ENCODE measurements at places on chromosomes 13 and 19.
A peak's percentile ranks its signal among the peaks of the same experiment; 100 is the strongest.

DNA sequence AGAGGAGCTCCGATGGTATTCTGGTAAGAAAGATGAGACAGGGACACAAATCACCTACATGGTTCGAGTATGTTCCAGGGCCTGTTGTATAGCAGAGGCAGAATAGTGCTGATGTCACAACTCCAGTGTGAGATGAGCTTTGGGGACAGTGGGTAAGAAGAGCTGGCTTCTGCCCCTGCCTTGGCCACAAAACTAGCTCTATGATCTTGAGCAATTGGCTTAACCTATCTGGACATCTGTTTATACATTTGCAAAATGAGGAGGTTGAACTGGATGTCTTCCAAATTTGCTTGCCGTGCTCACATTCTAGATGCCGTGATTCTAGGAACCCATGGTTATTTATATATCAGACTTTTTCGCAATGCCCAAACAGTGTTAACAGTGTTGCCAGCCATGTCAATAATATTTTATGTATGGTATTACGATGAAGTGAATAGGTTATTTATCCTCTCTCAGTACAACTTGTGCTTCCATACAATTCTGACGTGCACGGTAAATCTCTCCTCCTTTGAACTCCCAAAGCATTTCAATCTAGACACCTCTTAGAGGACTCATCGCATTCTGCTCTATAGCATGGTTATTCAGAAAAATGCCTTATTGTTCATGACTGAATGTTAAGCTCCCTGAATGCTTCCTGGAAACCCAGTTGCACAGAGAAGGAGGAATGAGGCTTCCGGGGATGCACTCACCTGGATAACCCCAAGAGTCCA is 316.0 kb downstream of the FOXO1 start:
- no peak for DNase-seq

DNA sequence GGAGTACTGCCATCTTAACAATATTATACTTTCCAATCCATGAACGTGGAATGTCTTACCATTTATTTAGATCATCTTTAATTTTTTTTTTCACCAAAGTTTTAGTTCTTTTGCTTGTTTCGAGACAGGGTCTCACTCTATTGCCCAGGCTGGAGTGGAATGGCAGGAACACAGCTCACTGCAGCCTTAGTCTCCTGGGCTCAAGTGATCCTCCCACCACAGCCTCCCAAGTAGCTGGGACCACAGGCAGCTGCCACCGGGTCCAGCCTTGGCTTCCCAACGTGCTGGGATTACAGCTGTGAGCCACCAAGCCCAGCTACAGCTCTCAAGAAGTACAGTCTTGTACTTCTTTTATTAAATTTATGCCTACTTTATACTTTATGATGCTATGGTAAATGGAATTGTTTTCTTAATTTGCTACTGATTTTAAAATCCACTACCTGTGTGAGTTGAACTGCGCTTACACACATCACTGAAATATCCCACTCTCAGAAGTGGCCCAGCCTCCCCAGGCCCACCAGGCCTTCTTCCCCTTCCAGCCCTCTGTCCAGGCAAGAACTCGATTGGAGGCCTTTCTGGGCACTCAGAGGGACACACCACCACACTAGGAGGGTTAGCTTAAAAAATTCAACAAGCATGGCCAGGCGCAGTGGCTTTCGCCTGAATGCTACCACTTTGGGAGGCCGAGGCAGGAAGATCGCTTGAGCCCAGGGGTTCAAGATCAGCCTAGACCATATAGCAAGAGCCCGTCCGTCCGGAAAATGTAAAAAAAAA is 1.0 kb upstream of the PGLS start:
- no peak for DNase-seq

DNA sequence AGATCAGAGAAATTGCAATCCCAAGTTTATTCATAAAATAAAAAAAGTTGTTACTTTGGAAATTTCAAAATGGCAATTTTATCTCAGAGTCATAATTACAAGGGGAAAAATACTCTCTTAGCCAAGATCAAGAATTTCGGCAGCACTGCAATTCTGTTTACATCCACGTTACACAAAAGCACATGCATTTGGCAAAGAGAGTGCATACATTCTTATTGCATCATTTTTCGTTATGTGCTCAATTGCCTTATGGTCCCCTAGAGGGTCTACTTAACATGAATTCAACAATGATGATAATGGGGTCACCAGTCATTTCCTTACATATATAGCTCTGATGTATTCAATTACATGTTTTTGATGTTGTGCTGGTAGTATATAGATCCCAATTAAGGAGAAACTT is 498.0 kb downstream of the DIAPH3 start:
- no peak for DNase-seq

DNA sequence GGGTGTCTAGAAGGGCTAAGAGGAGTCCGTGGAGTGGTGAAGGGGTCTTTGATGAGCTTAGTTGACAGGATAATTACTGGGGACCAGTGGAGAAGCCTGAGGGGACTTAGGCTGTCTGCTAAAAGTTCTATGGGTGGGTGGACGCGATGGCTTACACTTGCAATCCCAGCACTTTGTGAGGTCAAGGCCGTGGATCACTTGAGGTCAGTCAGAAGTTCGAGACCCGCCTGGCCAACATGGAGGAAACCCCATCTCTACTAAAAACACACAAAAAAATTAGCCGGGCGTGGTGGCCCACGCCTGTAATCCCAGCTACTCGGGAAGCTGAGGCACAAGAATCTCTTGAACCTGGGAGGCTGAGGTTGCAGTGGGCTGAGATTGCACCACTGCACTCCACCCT is 2.8 kb upstream of the GSK3A start:
- no peak for DNase-seq

- DNase-seq, result no peak
Measured at GRCh38 chr19:52946322-52947310, 16.1 kb downstream of the ZNF816 start.

DNA sequence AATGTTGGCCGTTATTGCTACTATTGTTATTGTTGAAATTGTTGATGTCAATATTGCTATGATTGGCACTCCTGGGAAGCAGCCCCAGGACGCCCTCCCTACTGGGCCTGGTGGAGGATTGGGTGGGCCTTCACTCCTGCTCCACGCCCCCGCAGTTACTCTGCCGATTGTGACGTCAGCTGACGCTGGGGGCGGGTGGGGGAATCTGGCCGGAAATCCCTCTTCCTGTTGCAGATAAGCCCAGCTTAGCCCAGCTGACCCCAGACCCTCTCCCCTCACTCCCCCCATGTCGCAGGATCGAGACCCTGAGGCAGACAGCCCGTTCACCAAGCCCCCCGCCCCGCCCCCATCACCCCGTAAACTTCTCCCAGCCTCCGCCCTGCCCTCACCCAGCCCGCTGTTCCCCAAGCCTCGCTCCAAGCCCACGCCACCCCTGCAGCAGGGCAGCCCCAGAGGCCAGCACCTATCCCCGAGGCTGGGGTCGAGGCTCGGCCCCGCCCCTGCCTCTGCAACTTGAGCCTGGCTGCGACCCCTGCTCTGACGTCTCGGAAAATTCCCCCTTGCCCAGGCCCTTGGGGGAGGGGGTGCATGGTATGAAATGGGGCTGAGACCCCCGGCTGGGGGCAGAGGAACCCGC is at the start of gene ETV2:
Gene ETV2 (plus strand): TSS at position 231 of the 637 bp plus-strand sequence. CDS start 716 bp downstream, outside the sequence.
- no peak for DNase-seq

- DNase-seq, result no peak
Measured at GRCh38 chr13:100291624-100292023, 202.7 kb downstream of the PCCA start.

DNA sequence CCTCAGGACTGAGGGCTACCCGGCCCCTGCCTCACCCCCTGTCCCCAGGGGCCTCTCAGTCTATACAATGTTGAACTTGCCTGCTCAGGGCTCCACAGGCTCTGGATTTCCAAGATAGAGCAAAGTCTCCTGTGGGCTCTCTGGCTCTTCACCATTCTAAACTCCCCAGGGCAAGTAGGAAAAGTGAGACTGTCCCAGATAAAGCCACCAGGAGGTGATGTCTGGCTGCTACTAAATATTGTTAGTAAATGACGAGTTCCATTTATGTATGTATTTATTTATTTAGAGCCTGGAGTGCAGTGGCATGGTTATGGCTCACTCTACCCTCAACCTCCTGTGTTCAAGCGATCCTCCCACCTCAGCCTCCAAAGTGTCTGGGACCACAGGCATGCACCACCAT is 73.6 kb upstream of the SIAH3 start:
- DNase-seq, result no peak

DNA sequence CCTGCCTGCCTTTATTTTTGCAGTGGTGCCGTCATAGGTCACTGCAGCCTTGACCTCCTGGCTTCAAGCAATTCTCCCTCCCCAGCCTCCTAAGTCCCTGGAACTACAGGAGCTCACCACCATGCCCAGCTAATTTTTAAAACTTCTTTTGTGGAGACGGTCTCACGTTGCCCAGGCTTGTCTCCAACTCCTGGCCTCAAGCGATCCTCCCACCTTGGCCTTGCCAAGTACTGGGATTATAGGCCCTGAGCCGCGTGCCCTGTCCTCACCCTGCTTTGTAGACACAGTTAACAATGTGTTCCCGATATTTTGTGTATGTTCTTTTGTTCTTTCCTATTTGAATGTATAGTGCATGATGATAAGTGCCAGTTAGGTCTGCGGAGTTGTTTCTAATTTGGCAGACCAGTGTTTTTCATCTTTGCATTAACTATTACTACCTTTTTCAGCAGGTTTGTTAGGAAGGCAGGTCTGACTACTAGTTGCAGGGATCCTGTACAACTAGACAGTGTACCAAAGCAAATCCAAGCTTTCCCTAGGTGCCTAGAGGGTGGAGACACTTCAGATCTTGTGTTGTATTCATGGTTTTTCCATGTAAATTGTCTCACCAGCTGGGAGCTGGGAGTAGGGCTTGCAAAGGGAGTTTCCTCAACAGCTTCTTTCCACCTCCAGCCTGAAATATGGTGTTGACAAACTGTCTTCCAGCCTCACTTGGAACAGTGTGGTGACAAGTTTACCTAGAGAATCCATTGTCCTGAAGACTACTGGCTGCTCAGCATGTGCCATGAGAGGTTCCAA is 9.5 kb upstream of the WTIP start:
- DNase-seq, result no peak

DNA sequence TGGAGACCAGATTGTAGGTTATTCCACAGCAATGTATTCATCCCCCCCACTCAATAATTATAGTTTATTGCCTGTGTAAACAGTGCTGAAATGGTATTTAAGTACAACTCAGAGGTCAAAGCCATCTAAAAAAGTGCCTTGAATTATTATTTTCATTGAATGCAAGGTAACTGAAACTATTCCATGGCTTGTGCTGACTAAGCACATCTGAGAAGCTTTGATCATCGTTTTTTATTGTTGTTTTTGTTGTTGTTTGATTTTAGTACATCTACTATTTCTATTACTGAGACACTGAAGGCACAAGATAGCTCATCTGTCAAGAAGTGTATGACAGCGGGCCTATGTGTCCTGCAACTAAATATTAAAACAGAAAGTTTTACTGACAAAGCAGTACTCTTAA is 308.0 kb downstream of the OXGR1 start:
- DNase-seq, result no peak

- peak; percentile 9 for DNase-seq
Measured at GRCh38 chr13:93690139-93690538, 463.5 kb downstream of the GPC6 start.

GRCh38 chr13:67474115-67474514 is 244.0 kb upstream of the PCDH9 start:
- DNase-seq, result no peak

DNA sequence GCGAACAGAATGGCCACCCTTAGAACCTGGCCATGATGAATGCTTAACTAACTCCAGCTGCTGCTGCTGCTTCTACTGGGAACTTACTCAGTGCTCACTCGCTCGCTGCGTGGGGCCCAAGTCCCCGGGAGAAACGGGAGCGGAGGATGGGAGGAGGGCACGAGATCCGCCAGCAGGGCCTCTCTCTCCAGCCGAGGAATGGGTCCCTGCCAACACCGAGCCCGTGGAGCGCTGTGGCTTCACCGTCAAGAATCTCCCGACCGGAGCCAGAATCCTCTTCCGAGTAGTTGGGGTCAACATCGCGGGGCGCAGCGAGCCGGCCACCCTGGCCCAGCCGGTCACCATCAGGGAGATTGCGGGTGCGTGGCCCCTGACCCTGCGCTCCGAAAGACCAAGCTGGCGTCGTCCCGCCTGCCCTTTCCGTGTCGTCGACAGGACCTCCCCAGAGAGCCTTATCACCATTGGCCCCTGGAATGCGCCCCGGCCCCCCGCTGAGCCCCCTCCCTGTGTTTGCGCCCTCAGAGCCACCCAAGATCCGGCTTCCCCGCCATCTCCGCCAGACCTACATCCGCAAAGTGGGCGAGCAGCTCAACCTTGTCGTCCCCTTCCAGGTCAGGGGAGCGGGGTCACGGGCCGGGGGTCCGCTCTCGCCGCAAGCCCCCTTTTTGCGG is 17.8 kb upstream of the EMC10 start:
- no peak for DNase-seq

DNA sequence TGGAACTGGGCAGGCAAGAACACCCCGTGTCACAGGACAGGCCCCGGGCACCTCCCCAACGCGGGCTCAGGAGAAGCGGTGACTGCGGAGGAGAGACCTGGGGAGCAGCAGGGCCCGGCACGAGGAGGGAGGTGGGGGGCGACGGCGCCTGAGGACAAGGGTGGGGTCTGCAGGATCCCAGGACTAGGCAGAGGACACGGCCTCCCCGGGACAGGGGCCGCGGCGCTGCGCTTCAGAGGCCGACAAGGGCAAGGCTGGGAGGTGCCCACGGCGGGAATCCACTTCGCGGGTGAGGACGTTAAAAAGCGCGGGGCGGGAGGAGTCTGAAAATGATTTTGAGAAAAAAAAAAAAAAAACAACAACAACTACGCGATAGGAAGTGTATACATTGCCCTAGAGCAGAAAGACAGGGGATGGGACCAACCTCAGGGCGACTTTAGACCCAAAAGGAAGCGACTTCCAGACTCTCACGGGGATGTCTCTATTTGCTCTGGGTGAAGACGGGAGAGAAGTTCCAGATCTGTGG is 44.9 kb downstream of the ZNF611 start:
- DNase-seq, result no peak

GRCh38 chr13:26605845-26606244 is 48.4 kb downstream of the WASF3 start:
- DNase-seq, result no peak

GRCh38 chr13:28047757-28048388 is 52.5 kb downstream of the FLT3 start:
- no peak for DNase-seq

DNA sequence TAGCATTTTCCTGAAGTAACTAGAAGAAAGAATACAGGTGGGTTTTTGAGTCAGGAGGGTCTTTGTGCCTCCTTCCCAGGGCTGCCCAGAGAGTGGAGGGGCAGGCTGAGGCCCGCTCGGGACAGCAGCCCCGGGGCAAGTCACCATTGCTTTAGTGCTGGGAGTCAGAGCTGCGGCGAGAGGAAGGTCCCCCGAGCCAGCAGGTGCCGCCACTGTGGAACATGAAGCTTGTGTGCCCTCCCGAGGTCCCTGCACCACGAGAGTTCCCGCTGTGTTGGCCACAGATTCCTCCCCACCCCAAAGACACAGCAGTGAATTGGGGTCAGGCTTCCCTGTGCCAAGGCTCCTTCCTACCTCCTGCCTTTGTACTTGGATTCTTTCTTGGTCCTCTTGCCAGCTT is 50.9 kb upstream of the TEX29 start:
- no peak for DNase-seq

- no peak for DNase-seq
Measured at GRCh38 chr19:46544651-46545050, 49.0 kb upstream of the PNMA8B start.

Measured in NT2/D1 (cell line).